ENCODE measurements at places on chromosomes 12 and 14.

GRCh38 chr14:84541018-84541417 lies 988.9 kb upstream of the FLRT2 start:
- no peak for DNase-seq

GRCh38 chr14:88613552-88614010 lies 50.7 kb downstream of the ZC3H14 start:
- DNase-seq = no peak

GRCh38 chr14:74936731-74937130 lies 13.7 kb upstream of the RPS6KL1 start:
- no peak for DNase-seq

DNA sequence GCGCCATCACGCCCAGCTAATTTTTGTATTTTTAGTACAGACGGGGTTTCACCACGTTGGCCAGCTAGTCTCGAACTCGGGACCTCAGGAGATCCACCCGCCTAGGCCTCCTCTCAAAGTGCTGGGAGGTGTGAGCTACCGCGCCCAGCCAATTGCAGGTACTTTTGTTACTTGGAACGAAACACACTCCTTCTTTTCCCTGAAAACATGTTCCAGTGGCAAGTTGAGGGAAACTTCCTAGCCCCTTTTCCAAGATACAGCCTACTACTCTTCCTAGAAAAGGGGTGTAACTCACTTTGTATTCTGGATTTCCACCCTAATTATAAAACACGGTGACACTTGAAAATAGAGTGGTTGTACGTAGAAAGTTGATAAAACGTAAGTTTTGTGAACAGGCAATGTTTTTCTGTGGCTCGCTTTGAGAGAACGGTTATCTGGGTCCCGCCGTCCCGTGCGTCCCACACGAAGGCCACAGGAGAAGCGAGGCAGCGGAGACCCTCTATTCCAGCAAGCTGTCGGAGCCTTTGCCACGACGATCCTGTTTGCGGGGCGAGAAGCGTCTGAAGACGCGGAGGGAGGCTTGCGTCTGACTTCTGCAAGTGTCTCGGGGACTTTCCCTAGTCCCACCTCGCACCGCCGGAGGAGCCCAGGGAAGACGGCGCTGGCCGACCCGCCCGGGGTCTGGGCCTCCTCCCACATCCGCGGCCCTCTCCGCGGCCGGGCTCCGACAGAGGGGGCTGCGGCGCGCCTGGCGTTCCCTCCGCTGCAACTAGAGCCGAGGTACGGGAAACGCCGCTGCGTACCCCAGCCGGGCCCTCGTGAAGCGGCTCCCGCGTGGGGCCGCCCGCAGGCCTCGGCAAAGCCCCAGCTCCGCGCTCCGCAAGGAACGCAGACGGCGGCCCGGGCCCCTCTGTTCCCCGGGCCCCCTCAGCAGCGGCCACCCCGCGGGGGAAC lies 745 bp downstream of the CDCA4 start:
- DNase-seq = no peak

DNA sequence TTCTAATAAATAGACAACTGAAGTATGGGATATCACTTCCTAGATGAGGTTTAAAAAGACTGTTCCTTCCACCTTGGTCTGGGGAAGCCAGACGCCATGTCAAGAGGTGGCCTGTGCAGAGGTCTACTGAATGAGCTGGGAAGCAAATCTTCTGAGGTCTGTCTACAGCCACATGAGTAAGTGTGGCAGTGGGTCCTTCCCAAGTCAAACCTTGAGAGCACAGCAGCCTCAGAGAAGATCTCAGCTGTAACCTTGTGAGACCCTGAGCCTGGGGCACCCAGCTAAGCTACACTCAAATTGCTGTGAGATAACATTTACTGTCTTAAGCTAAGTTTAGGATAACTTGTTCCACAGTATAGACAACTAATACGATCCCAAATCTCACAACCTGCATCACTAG lies 20.2 kb downstream of the NDUFA12 start:
- DNase-seq = no peak

GRCh38 chr12:3253682-3254275 lies 176.6 kb downstream of the TSPAN9 start:
- no peak for DNase-seq

DNA sequence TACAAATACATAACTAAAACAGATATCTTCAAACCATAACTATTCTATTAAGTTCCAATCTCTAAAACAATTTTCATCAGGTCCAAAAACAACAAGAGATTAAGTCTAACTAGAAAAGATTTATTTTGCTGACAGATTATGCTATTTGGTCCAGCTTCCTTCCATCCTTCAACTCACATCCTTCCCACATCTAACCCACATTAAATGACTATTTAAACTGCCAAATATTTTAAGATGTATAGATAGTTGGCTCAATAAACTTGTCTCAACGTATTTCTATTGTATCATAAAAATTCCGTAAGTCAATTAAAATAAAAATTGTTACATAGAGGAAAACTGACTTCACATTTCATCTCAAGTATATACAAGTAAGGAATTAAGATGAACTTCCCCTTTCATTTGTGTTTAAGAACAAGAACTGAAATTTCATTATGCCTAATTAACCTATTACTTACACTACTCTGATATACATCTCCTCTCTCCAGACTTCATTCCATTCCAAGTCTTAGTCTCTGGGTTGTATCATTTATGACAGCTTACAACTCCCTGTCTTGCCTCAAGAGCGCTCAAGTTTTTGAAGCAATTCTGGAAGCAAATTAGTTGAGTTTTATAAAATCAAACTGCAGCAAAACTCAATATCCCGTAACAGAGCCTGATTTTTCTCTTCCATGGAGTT lies 25.4 kb downstream of the PAWR start:
- DNase-seq = no peak

DNA sequence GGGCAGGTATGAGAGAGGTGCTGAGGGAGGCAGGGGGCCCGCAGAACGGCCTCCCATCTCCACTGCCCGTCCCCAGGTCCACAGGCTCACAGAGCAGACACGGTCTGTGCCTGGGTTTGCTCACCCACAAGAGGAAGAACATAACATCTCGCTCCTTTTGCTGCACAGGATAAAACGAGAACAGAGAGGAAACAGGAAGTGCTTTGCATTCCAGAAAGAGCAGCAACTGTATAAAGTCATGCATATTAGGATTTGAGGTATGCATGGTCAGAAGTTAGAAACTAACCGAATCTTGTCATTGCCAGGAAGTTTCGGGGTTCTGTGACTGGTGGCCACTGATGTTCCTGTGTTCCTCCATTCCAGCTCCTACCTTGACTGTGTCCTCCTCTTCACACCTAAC lies 25.0 kb downstream of the NTF3 start:
- DNase-seq = no peak

DNA sequence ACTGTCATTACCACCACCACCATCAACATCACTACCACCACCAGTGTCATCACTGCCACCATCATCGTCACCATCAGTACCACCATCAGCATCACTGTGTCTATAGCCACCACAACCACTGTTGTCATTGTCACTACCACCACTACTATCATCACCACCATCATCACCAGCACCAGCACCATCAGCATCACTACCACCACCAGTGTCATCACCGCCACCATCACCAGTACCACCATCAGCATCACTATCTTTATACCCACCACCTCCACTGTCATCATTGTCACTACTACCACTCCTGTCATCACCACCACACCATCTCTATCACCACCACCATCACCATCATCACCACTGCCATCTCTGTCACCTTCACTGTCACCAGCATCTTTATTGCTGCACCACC lies 60.6 kb downstream of the BEGAIN start:
- no peak for DNase-seq

- DNase-seq = no peak
Measured at GRCh38 chr14:74064426-74064825, 19.8 kb downstream of the ALDH6A1 start.

DNA sequence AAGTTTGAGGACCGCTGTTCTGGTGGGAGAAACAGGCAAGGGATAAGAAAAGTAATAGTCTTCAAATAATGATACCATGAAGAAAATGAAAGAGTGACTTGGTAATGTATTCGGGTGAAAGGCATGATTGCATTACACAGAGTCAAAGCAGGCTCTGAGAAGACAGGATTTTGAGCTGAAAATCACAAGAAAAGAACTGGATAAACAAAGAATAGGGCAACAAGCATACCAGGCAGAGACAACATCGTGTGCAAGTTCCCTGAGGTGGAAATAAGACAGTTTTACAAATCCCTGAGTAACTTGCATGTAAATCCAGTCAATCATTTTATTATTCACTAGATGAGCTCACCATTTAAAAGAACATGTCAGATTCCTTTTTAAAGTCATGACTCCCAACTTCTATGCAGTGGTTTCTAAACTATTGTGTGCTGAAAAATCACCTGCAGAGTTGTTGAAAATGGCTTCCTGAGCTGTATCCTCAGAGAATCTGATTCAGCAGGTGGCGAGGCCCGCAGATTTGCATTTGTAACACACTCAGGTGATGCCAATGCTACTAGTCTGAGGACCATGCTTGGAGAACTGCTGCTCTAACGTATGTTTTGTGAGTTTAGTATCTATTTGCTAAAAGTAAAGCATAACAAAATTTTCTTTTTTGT lies 133.0 kb upstream of the ABCD2 start:
- no peak for DNase-seq

GRCh38 chr12:12436831-12437345 lies 80.0 kb downstream of the BORCS5 start:
- DNase-seq = no peak

- no peak for DNase-seq
Measured at GRCh38 chr12:54452628-54453027, 20.8 kb downstream of the GTSF1 start.

- peak; percentile 69 for DNase-seq
Measured at GRCh38 chr12:53999559-54000115, 324 bp upstream of the HOXC9 start.

DNA sequence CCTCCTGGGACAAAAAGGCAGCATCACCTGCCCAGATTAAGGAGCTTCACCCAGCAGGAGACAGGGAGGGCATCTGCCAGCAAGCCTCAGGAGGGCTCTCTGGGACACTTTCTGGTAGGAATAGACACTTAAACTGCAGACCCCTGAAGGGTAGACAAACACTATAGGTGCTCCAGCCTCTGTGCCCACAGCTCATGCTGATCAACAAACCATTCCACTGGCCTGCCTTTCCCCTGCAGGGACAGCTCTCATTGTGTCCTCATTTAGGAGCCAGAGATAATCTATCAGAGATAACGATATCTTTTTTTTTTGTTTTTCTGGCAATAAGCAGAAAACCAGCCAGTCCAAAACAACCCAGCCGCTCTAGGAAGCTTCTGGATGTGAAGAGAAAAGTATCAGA lies 251.8 kb upstream of the CCDC196 start:
- no peak for DNase-seq

GRCh38 chr12:6791931-6792520 lies 2.7 kb downstream of the CD4 start:
- DNase-seq = no peak

DNA sequence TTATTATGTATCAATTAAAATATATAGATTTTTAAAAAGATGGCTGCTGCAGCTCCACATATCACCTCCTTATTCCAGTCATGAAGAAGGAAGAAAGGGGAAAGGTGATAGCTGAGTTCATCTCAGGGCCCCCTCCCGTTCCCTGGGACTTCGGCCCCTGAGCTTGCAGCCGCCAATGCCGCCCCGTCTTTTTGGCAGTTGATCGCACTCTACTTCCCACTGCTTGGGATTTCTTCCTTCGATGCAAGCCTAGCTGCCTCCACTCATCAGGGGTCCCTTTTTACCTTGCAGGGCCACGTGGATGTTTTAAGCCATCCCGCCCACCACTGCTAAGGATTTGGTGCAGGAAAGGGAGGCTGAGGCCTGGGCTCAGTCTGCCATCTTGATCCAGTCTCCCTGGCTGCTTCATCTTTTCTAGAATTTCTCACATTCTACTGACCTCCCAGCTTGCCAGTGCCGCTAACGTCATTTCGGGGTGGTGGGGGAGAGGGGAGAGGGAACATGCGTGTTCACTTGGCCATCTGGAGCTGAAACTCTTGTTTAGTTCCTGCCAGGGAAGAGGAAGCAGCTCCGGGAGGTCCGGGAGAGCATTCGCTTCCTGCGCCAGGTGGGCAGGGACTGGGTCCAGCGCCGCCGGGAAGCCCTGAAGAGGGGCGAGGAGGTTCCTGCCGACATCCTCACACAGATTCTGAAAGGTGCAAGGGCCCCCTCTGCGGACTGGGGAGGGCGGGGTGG lies 31.3 kb downstream of the CYP46A1 start:
- no peak for DNase-seq

DNA sequence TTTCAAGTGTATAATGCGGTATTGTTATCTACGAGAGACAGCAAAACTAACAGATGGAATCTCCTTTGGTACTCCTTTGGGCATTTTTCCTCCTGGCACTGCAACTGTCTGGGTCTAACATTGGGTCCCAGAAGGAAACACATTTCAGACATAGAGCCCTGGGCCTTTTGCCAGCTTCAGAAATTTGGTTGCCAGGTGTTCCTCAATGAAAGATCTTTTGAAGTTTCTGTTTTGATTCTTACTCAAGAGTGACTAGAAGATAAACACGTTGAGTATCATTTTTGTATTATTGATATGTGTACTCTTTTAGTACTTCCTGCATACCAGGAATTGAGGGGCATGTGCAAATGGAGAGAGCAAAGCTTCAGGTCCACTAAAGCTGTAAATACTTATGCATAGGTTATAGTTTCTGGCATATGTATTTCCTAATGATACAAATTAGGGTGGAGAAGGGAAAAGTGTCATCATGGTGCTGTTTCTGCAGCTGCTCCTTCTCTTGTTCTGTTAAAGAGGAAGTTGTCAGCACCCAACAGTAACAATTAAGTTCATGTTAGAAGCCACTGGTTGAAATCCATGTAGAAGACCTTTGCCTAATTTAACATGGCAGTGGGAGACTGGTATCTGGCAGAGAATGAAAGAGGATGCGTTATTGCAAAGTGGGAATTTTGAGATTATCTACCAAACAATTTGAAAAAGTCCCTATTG lies 53.5 kb downstream of the SLC38A6 start:
- no peak for DNase-seq

GRCh38 chr12:72144553-72144952 lies 127.6 kb upstream of the TRHDE start:
- no peak for DNase-seq

GRCh38 chr14:94062344-94062940 lies 18.6 kb downstream of the DDX24 start:
- no peak for DNase-seq

Data from D721Med (cell line).